ENCODE measurements at places on chromosomes 6 and 20.

DNA sequence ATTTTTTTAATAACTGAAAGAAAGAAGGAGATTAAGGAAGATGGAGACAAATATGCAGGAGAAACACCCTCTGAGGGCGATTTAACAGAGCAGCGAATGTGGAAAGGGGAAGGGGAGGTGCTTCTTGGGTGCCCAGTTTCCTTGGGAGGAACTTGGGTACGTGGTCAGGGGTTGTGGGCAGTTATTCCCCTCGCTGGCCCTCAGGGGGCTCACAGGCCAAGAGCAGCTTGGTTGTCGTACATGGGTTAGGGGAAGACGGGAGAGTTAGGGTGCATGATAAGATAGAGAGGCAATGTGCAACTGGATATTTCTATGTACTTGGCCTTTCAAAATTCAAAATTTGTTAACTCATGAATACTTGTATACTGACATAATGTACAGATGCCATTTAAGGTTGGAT, 7.0 kb upstream of the TUBB2A start:
- no peak for DNase-seq

GRCh38 chr6:43856005-43856765, 86.2 kb downstream of the VEGFA start:
- no peak for DNase-seq

DNA sequence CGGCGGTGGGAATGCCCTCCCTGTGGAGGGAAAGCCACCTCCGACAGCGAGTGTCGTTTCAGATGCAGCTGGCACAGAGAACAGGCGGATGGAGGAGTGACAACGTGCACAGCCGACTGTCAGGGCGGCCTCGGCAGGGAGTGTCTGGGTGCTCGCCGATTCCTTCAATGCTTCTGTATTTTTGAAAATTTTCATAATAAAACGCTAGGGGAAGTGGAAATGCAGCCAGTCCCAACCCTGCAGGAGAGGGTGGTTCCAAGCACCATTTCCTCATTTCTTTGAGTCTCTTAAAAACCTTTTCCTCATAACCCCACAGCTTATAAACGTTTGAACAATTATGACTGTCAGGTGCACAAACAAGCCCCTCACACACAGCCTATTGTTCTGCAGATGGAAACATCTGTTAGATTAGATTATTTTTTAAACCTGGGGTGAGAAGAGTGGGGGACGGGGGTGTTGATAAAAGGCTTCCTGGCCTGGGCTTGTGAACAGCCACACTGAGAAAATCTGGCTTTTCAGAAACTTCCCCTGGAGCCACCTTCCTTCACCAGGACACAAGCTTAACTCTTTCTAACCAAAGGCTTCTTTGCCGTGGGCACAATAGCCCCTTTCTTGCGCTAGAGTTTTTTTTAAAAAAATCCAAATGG, 228.9 kb downstream of the ANKRD60 start:
- no peak for DNase-seq

GRCh38 chr6:21769405-21769861, 175.9 kb downstream of the SOX4 start:
- peak; percentile 54 for DNase-seq

DNA sequence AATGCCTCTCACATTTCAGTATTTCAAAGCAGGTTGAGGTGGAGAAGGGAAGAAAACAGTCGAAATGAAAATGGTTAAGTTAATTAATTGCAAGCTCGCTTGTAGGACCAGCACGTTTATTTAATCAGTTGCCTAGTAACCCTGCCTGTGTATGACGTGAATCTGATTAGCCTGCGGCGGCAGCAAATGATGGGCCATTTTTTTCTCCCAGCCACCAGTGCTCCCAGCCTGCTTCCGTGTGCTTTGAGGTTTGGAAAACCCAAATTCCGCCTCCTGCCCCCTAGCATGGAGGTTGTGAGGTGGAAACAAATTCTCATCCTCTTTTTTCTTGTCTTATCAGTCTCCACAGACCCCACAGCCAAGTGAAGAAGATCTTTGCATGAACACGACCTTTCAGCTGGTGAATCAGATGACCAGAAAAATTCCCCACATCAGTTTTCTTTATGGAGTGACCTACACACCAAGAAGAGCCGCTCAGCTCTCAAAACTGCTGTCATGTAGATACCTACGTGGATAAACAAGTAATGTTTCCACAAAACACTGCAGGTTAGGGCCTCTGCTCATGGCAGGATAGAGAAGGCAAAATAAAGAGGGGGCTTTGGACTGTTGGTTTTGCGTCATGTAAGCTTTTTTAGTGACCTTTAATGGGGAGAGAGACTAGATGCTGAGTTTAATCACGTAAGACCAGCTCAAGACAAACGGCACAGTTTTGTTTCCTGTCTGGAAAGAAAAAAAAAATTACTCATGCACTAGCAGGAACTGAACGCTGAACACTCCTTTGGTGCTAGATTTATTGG, 572.9 kb upstream of the NOX3 start:
- no peak for DNase-seq
